ENCODE measurements at places on chromosomes 1 and 21.

DNA sequence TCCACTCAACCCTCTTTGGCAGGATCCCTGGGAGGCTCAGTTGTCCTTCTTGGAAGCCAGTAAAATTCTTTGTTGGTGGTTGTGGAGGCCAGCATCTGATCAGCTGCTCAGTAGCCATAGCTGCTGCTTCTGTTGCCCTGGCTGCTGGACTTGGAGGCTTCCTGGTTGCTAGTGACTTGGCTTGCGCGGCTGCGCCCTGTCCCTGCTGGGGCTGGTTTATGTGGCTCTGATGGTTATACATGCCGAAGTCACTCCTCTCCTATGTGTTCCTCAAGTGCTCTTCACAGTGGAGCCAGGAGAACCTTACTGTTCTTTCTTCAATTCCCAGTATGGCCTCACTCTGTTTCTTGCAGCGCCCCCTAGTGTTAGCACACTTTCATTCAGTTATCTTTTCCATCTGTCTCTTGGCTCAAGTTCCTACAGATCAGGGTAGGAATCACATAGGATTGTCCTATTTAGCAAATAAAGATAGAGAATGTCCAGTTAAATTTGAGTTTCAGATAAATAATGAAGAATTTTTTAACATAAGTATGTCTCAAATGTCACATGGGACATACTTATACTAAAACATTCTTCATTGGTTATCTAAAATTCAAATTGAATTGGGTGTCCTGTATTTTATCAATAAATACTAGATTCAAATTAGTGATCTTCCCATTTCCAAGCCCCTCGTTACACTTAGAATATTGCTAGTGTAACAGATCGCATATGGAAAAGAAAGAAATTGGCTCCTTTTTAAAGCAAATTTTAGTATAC is 176.5 kb downstream of the TGFB2 start:
- no peak for DNase-seq

DNA sequence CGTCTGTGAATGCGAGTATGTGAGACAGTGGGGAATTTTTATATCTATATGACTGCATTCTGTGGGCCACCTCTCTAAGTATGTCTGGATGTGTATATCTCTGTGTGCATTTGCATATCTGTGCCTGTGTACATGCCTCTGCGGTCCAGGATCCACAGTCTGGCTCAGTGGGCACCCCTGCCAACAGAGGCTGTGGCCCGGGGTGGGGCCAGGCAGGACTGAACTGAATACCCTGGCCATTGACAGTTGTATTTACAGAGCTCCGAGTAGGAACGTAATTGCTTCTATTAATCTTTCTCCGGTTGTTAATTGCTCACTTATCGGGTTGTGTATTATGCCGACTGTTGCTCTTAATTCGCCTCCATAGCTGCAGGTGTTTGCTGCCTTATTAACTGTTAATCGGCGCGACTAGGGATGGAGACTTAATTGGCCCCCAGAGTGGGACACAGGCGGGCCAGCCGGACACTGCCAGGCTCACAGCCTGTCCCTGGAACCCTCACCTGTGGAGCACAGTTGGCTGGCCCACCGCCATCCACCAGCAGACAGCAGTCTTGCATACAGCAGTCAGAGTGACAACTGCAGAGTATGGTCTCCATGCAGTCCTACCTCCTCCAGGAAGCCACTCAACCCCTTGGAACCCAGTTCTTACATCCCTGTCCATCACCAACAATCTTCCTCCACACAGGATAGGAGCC is 22.4 kb upstream of the ADGRB2 start:
- DNase-seq, result no peak

DNA sequence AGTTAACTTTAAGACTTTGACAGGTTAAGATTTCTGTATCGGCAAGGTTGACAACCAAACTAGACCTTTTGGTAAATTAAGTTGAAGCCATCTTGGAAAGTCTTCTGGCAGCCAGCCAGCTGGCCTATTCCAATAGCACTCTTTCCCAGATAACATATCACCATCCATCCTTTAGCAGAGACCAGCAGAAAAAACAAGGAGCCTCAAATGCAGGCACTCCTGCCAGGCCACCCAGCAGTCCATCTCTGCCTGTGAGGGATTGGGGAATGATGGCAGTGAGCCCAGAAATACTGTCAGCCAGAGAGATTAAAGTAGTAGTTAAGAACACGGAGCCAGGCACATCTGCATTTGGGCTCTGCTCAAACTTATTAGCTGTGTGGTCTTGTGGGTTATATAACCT is 19.4 kb downstream of the ZBTB40 start:
- no peak for DNase-seq

DNA sequence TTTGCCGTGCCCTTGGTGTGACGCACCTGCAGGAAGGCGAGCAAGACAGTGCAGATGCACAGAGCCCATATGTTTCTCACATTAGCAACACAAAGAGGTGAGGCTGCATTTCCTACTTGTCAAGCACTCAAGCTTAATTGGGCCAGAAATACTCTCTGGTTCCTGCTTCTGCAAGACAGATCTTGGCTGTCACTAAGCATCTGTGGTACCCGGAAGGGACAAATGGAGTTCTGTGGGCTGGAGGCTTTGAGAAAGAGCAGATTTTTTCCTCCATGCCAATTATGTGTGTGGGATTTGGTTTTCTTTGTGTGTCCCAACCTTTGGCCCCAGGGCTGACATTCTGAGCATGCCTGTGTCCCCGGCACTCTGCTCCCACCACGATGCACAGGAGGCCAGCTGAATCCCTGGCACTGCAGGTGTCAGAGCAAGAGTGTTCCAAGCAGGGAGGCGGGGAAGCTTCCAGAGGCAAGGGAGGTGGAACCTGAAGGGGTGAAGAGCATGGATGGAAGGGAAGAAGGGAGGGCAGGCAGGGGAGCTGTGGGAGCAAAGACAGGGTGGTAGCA is 52.0 kb upstream of the STUM start:
- no peak for DNase-seq

DNA sequence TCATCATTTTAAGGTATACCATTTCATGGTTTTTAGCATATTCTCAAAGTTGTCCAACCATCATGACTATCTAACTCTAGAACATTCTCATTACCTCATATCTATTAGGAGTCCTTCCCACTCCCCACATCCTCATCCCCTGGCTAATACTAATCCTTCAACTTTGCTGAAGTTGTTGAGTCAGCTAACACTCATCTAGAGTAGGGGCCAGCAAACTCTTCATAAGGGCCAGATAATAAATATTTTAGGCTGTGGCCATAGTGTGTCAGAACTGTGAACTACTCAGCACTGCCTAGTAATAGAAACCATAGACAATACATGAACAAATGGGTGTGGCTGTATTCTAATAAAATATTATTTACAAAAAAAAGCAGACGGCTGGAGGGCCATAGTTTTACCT is 43.0 kb downstream of the TOR3A start:
- no peak for DNase-seq

DNA sequence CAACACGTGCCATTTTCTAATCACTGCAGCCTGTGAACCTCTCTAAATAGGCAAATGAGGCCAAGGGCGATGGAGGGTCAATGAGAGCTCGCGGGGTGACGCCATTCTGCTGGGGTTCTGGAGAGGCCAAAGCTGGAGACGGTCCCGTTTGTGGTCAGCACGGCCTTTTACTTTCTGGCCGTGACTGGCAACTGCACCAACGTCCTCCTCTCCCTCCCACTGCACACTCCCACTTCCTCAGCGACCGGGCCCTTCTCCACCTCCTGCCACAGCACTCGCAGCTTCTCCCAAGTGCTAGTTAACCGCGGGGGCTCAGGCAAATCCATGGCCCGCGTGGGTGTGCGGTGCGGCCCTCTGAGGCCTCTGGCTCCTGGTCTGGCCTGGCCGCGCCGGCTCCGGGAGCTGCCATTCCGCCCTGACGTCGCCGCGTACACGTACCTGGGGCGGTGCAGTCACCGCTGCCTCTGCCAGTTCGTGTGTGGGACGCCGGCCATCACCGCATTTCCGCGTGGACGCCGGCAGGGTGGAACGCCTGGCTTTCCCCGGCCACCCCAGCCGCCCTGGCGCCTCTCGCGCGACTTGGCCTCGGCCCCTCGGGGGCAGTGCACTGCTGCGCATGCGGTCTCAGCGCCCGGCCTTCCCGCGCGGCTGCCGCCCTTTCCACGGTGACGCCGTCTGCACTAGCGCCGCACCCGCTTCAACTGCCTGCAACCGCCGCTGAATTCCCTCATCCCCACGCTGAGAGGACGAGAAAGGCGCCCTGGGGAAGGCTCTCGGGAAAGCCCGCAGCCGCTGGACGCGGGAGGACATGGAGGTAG is 18.2 kb downstream of the OR2C3 start:
- no peak for DNase-seq

- no peak for DNase-seq
Observed at GRCh38 chr1:3524556-3525203, 70.2 kb downstream of the ARHGEF16 start.

- no peak for DNase-seq
Observed at GRCh38 chr1:19511116-19511515, 25.8 kb upstream of the CAPZB start.

GRCh38 chr1:78715181-78715661 is 65.6 kb downstream of the IFI44 start:
- DNase-seq, result no peak

DNA sequence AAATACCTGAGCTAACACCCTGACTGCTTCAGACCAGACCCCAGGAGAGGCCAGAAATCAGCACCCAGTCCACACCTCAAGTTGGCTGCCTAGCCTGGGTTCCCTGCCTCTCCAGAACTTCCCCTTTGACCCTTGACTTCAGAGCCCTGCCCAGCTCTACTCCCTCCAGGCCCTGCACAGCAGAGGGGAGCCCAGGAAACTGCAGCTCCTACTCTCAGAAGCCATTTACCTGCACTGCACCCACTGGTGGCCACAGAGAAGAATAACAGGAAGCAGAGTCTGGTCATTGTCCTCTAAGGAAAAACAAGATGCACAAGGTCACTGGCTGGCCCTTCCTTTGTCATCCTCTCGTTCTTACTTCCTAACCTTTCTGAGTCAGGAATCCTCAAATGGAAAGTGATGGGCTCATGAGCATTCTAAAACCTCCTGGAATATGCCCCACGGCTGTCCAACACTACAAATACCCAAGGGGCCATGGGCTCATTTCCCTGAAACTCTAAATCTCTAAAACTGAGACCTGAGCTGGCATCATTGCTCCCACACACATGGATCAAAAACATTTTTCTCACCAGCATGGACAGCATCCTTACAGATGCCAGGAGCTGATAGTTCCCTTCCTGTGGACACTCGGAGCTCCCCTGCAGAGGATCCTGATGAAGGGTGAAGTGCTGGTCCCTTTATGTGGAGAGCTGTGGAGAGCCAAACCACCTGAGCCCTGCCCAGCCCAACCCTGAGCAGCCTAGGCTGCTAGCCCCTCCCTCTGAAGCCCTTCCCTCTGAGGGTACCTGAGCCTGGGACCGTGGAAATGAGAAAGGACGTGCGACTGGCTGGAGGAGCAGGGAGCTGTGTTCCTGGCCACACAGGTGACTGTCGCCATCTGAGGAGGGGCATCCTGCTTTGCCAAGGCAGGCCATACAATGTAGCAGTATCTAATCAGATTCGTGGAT is at the start of gene ITLN2:
ITLN2 (minus strand) TSS at position 652 of the 947 bp plus-strand sequence; CDS start at position 584, 68 bp downstream.
- peak; percentile 26 for DNase-seq

DNA sequence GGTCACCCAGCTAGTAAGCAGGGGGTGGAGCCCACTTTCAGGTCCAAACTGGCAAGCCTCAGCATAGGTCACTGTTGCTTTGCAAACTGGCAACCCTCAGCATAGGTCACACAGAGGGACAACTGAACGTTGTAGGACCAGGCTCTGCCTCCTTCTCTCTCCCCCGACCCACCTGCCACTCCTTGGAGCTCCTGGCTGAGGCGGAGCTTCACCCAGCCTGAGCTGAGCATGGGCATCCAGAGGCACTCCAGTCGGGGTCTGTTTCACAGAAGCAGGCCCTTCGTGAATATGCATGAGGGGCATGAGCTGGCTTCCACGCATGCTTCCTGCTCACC is 24.2 kb downstream of the CAPZB start:
- DNase-seq, result no peak

GRCh38 chr1:155075535-155075934 is 3.1 kb upstream of the EFNA3 start:
- DNase-seq, result no peak

GRCh38 chr1:29114654-29115053 is 9.0 kb downstream of the TMEM200B start:
- DNase-seq, result no peak

GRCh38 chr1:81670286-81670685 is 130.4 kb upstream of the ADGRL2 start:
- no peak for DNase-seq

GRCh38 chr1:231970684-231971083 is 344.1 kb downstream of the DISC1 start:
- DNase-seq, result no peak

DNA sequence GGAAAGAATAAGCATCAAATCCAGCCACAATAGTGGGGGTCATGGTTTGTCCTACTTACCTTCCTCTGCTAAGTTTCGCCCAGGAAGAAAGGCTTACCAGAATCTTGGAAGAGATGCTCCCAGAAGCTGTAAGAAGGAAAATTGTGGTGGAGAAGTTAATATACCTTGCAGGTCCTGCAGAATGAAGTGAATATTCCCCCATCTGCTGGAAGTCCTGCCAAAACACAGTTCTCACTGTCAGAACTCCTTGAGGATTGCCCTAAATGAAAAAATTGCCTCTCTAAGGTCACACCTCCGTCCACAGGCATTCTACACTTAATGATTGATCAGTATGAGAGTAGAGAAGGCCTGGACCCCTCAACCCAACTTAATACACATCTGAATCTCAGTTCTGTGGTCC is 78.4 kb upstream of the RGS21 start:
- no peak for DNase-seq

DNA sequence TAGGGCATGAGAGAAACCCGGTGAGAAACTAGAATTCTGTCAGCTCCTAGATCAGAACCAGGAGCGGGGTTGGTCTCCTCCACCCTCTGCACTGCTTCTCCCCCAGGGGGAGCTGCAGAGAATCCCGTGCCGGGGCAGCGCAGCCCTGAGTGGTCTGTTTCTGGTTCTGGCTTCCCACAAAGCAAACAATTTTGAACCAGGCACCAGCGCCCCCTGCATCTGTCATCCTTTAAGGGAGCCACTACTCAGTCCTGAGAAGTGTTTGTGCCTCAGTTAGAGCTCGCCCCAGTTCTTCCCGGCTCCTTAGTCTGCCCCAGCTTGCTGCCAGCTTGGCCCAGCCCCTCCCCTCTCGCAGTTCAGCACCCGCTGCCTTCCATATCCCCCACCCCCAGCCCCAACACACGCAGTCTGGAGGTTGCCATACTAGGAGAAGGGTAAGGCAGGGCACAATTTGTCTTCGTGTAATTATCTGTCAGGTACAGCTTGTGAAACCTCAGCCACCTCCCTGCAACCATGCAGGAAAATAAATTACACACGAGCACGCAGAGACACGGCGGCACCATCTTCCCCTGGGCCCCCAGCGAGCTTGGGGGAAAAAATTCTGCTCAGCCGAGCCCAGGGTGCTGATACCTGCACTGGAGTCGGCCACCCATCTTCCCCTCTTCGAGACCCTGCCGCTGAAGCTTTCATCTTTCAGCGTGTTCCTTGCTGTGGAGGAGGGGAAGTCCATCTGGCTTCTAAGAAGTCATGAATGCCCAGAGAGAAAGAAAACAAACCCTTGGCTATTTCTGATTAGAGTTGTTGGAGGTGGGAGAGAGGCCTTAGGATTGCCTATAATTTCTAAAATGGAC is 62.6 kb upstream of the CD1D start:
- peak; percentile 50 for DNase-seq
